Upper lobe of left lung (tissue), 6 donors: ENCODE measurements at places on chromosomes 11 and 22. TPM values are rescaled to one million over a fixed set of nuclear protein-coding genes. Genes with fewer than 3 reads are reported as not detected.
A peak's percentile ranks its signal among the peaks of the same experiment; 100 is the strongest.

DNA sequence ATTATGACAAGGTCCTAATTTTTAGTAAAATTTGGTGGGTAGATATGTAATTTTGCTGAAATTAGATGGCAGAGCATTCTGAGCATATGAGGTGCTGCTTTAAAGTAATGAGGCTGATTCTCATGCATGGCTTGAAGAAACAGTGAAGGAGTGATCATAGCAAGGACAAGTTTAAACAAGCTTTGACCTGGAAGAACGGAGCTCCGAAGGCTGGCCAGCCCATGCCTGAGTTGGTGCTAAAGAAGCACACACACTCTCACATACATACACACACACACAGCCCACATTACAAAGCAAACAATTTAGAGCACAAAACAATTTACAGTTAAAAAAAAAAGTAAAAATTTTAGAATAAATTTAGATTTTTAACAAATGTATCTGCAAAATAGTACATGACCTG, 150.7 kb downstream of the DCDC1 start:
- DNase-seq = no peak

GRCh38 chr22:27438271-27438980, 363.1 kb downstream of the MN1 start:
- DNase-seq = peak; percentile 72

DNA sequence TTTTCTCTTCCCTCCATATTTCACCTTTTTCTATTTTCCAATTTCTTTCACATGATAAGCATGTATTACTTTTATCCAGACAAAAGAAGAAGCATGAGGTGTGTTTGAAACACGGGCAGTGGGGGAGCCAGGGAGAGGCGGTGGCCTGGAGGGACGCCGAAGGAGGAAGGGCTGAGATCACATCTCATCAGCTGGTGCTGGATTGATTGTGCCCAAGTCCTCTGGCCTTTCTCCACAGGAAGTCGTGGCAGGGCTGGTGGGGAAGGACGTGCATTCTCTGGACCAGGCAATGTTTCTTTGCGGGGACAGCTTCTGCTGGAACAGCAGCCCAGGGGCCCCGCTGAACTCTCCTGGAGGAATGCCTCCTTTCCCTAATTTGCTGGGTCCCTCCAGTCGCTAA, 82.9 kb downstream of the MIAT start:
- DNase-seq = no peak

GRCh38 chr11:116498161-116498560, 274.6 kb downstream of the BUD13 start:
- no peak for DNase-seq

- DNase-seq = no peak
Observed at GRCh38 chr22:41584881-41585280, 4.8 kb downstream of the PMM1 start.

GRCh38 chr11:126718276-126718675, 282.3 kb downstream of the KIRREL3 start:
- no peak for DNase-seq

- DNase-seq = no peak
Observed at GRCh38 chr11:86510674-86511073, 136.0 kb downstream of the CCDC81 start.

DNA sequence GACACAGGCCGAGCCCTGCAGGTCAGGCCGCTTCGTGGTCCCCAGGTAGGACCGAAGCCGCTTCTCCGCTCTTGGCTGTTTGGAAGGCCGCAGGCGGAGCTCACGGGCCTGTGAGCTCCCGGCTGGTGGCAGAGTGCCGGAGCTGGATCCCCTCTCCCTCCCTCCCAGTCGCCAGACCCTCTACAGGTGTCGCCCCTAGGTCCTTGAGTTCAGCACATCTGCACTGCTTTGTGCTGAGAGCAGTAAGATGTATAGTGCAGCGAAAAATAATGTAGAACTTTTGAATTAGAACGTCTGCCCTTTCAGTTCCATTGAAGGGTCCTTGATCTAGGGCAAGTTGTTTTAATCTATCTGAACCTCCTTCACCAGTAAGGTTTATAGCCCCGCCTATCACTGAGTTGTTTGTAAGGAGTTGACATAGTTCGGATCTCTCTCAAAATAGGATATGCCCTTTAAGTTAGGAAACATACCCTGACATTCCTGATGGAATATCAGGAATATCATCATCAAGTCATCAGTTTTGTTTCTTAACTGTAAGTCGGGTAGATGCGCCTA, 419 bp downstream of the ANKRD49 start:
- DNase-seq = no peak

DNA sequence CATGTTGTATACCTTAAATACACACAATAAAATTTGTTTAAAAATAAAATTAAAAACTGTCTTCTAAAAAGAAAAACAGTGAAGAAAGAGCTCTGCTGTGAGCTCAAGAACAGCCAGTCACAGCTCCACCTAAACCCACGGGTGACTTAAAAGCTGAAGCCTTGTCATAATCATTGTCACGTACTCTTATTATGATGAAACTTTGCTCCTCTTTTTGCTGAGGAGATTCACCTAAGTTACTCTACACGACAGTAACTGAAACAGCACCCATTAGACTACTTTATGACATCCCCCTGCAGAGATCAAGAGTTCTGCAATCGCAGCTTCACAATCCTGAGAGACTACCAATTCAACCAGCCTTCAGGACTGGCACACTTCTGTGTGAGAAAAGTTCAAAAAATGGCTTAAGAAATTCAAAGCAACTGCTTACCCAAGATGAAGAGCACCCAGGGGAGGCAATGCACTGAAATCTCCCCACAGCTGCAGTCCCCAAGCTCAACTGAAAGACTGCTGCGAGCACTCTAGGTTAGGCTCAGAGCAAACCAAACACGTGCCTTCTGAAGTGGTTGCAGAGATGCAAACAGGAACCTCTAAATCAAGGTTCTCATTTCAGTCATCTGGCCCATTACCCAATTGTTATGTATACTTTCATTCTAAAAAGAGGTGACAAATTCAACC, at the start of gene JAML:
Gene JAML (minus strand): TSS at position 501 of the 678 bp plus-strand sequence. CDS start 10,145 bp downstream, outside the sequence.
- no peak for DNase-seq

GRCh38 chr11:61728940-61729219, 23.6 kb upstream of the MYRF start:
- DNase-seq = no peak

DNA sequence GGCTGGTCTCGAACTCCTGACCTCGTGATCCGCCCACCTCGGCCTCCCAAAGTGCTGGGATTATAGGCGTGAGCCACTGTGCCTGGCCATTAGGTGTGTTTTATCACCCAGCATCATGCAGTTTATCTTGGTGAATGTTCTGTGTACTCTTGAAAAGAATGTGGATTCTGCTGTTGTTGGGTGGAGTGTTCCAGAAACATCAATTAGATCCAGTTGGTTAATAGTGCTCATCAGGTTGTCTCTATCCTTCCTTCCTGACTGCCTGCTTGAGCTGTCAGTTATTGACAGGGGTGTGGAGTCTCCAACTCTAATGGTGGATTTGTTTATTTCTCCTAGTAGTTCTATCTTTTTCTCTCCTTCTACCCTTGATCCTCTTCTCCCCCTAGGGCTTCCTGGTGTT, 30.2 kb upstream of the PPP6R3 start:
- no peak for DNase-seq

- no peak for DNase-seq
Observed at GRCh38 chr11:106076171-106076918, 802 bp downstream of the KBTBD3 start.

DNA sequence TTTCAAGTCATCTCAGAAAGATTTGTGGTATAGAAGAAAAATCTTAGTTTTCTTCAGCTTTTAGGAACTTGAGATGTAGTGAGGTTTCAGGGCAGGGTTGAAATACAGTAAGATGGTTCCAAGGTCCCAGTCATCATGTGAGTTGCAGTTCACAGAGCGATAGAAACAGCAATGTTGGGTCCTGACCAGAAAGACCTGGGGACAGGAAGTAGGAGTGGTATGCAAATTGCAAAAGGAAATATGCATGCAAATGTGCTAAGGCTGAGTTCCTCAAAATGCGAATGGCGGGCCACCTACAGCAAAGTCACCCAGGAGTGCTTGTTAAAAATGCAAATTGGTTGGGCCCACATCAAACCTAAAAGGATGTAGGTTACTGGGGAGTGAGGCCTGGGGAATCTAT, 1032.7 kb upstream of the TENM4 start:
- DNase-seq = no peak

DNA sequence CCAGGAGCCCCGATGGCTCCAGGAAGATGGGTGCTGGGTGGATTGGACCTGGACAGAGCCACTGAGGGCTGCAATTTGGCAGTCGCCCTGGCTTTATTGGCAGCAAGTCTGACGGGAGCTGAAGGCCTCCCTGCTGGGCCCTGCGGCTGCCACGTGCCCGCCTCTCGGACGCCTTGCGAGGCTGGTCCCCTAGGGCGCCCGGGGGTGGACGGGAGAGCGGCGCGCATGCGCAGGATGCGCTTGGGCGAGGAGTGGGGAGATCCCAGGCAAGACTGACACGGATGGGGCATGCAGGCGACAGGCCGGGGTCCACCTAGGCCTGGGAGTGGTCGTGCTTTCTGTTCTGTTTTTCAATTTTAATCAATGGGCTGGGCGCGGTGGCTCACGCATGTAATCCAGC, 150.0 kb downstream of the ADAMTS15 start:
- DNase-seq = peak; percentile 75

- DNase-seq = no peak
Observed at GRCh38 chr11:121659811-121660210, 207.0 kb upstream of the SORL1-AS1 start.

DNA sequence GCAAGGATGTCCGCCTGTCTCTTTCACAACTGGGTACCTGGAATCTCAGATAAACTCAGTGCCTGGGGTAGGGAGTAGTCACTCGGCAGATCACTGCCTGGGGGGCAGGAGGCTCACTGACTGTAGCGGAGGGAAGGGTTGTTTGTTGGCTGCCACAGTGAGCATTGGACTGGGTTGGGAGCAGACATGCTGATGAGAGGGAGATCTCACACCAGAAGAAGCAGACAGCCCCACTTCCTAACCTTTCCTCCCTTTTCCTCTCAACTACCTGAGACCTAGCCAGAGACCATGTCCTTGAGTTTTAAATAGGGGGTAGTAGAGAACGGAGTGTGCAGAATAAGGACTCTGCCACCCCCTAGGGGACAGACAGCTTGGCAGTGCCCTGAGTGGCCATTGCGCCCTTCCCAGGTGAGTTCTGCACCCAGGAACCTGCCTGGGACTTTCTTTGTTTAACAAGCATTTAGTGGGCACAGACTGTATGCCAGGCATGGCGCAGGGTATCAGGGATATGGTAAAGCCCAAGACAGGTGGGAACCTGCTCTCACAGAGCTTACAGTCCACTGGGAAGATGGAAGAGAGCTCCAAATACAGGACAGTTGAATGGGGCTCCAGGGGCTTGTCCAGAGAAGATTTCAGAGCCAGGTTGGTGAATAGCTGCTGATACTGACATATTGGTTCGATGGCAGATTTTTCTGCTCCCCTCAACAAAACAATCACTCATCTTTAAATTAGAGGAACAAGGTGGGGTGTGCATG, 115.7 kb upstream of the NNMT start:
- peak; percentile 78 for DNase-seq

GRCh38 chr11:125886997-125887372, 483 bp upstream of the HYLS1 start:
- peak; percentile 42 for DNase-seq

DNA sequence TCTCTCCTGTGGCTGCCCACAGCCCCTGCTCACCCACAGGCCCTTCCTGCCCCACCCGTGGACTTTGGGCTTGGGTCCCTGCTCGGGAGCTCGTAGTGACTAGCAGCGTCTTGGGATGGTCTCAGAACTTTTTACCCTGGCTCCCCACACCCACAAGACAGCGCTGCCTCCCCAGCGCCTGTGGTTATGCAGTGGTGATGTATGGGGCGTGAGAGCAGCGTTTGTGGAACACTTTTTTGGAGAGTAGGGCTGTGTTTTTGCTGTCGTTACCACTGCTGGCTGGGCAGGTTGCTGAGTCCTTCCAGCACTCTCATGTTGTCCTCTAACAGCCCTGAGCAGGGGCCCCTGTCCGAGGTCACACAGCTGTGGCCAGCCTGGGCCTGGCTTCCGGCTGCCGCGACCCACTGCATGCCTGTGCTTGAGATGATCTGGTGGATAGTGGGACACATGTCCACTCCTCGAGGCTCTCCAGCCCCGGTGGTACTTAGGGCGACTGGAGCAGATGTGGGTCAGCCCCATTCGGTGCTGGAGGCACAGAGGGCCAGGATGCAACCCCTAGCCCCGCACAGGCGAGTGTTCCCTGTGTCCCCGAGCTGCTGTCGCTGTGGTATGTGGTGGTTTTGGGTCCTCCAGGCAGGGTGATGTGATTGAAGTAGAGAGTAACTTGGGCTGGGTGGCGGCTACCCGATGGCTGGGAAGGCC, 7.1 kb upstream of the GRAMD4 start:
- DNase-seq = no peak

DNA sequence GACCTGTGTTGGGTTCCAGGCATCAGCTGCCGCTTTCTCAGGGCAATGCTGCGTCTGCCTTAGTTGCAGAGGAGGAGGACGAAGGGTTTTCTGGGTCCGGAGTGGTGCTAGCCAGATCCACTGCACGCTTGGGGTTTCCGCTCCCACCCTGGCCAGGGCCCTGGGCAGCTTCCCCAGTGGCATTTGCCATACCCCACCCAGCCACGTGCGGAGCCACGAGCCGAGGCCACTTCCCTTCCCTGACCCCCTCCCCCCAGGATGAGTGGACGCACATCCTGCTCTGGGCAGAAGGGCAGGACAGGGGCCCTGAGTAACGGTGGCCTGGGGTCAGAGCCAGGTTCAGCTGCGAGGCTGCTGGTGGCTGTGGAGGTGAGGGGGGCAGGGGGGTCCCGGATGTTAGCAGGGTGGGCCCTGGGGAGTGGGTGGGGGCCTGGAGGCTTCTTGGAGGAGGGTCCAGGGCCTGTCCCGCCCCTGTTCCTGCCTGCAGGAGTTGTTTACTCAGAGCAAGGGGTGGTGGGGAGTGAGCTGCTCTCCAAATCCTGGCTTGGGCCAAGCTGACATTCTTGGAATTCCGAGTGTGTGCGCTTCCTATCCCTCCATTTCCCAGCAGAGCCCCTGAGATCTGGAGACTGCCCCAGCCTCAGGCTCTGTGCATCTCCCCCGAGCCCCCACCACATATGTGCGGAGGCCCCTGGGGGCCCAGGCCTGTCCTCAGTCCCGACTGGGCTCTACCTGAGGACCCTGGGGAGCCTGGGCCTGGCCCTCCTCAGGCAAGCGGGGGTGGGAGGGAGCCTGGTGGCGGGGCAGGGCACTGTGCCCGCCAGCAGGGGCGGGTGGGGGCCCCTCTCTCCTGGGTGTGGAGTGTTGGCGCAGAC, 1.4 kb downstream of the TSPAN4 start:
- DNase-seq = peak; percentile 95

GRCh38 chr22:48889209-48889830, 938.4 kb downstream of the BRD1 start:
- DNase-seq = no peak

- no peak for DNase-seq
Observed at GRCh38 chr11:104852811-104853210, 45.4 kb downstream of the CASP12 start.

PLA2G3 gene
- 6.1 TPM for total RNA-seq

SLC37A2 gene
- total RNA-seq = 10.9 TPM

OR8G5 gene
- not detected for total RNA-seq

ARHGAP42 gene
- 30.4 TPM for total RNA-seq

EIF4G2 gene
- total RNA-seq = 597 TPM

PYGM gene
- 2.2 TPM for total RNA-seq

HYLS1 gene
- 6.3 TPM for total RNA-seq

BSCL2 gene
- total RNA-seq = 94.4 TPM
